ENCODE measurements at places on chromosomes 5 and 9.

- no peak for DNase-seq
These were observed 192.5 kb upstream of the RORB start for GRCh38 chr9:74304598-74304997.

GRCh38 chr9:134214766-134215419 lies 50.5 kb upstream of the RNU6ATAC start:
- no peak for DNase-seq

GRCh38 chr5:174971210-174971609 lies 246.8 kb downstream of the MSX2 start:
- DNase-seq: no peak

DNA sequence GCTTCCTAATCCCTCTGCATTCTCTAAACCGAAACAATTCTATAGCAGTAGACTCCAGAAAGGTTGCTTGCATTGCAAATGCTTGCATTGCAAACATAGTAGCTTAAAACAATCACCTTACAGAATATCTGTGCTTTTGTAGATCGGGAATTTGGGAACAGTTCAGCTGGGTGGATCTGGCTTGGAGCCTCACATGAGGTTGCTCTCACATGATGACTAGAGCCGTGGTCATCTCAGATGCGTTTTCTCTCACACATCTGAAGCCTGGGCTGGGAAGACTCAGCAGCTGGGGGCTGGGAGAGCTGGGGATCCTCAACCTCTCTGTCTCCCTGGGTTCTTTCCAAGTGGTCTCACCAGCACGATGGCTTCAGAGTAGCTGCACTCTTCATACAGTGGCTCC lies 127.8 kb downstream of the MSX2 start:
- no peak for DNase-seq

GRCh38 chr5:153460421-153460820 lies 30.0 kb upstream of the GRIA1 start:
- DNase-seq: no peak

Measured in GM04503 (cell line).